ENCODE measurements at places on chromosomes 5 and 9. TPM values are rescaled to one million over a fixed set of nuclear protein-coding genes. Genes with fewer than 3 reads are reported as not detected.
A peak's percentile ranks its signal among the peaks of the same experiment; 100 is the strongest.

DNA sequence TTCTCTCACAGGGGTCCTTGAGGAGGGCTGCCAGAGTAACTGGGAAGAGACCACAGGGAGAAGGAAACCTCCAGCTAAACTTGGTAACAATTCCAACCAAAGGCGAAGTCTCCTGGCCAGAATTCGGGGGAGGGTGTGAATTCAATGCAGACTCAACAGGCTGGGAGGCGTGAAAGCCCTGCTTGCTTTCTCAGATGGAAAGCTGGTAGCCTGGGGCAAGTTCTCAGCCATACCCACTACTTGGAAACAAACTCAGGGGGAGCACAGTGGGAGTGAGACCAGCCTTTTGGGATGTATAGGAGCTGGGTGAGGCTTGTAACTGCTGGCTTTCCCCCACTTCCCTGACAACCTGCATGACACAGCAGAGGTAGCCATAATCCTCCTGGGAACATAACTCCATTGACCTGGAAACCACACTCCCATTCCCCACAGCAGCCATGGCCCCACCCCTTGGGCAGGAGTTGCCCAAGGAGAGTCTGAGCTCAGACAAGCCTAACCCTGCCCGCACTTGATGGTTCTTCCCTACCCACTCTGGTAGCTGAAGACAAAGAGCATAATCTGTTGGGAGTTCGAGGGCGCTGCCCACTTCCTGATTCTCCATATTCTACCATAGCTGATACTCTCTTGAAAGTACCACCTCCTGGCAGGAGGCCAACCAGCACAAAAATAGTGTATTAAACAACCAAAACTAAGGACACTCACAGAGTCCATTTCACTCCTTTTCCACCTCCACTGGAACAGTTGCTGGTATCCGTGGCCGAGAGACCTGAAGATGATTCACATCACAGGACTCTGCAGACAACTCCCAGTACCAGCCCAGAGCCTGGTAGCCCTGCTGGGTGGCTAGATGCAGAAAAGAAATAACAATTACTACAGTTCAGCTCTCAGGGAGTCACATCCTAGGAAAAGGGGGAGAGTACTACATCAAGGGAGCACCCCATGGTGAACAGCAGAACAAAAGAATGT is 123.8 kb downstream of the FAM170A start:
- H3K4me1 ChIP-seq: no peaks in the 10 kb centered on the region
- H3K4me3 ChIP-seq: no peak overlapping the region
- H3K27me3 ChIP-seq: no peaks in the 10 kb centered on the region
- no peaks in the 10 kb centered on the region for H3K36me3 ChIP-seq

- no peaks in the 10 kb centered on the region for H3K4me1 ChIP-seq
- H3K4me3 ChIP-seq: no peak overlapping the region
- H3K27me3 ChIP-seq: no peaks in the 10 kb centered on the region
These were observed 15.0 kb upstream of the TEX48 start for GRCh38 chr9:114696814-114697544.

DNA sequence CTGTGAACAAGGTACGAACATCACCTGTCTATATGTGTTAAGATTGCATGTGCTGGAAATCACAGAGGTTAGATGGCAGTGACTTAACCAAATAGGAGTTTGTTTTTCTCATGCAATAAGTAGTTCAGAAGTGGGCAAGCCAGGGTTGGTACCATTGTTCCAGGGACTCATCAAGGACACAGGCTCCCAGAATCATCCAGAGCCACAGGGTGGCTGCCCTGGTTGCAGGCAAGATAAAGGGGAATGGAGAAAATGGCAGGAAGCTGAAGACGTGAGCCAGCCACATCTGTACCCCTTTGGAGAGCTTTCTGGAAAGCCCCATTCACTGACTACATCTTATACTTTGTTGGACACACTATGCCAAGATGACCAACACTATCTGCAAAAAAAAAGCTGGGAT is 126.0 kb upstream of the IL12B start:
- H3K27me3 ChIP-seq: peaks cover 9% of the 10 kb centered on the region
- DNase-seq: no peak
- no peaks in the 10 kb centered on the region for H3K4me1 ChIP-seq
- H3K36me3 ChIP-seq: no peaks in the 10 kb centered on the region
- no peak overlapping the region for H3K4me3 ChIP-seq
- no peak overlapping the region for H3K27ac ChIP-seq

- DNase-seq: no peak
- H3K27ac ChIP-seq: no peak overlapping the region
- H3K4me3 ChIP-seq: no peak overlapping the region
- H3K36me3 ChIP-seq: no peaks in the 10 kb centered on the region
- H3K4me1 ChIP-seq: no peaks in the 10 kb centered on the region
- H3K27me3 ChIP-seq: no peaks in the 10 kb centered on the region
These were observed 30.6 kb upstream of the TLE1 start for GRCh38 chr9:81719972-81720371.

- H3K27ac ChIP-seq: no peak within 1 kb of the TSS
- no peaks in the 10 kb centered on the region for H3K4me1 ChIP-seq
- H3K27me3 ChIP-seq: no peaks in the 10 kb centered on the region
- peak within 1 kb of the TSS; percentile 38 for H3K4me3 ChIP-seq
- no peaks in the 10 kb centered on the region for H3K36me3 ChIP-seq
- DNase-seq: no peak
These were observed at the start of gene CCDC152 for GRCh38 chr5:42756606-42757601. CCDC152 (plus strand) TSS chr5:42756818; CDS start chr5:42759122, 2,304 bp downstream.

The SLCO4C1 gene
- 0.73 TPM for total RNA-seq

DNA sequence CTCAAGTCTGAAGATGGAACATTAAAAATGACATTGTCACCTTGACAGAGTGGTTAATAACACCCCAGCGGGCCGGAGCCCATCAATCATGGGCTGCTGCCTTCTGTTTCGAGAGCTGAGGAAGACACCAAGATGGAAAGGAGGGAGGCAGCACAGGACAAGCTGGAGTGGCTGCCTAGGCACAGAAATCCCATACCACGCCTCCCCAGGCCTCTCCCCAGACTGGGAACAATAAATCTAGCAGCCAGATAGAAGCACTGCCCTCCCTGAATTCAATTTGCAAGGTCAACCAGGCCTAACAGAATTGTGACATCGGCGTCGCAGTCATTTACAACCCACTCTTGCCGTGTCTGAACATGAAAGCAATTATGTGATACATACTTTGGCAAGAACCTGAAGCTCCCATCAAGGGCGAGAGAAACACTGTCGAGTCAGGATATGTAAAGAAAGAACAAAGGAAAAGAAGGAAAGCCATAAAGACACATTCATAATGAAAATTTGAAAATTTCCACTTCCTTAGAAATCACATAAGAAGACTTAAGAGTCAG is 35.4 kb upstream of the ZNF354A start:
- no peaks in the 10 kb centered on the region for H3K27me3 ChIP-seq
- no peaks in the 10 kb centered on the region for H3K4me1 ChIP-seq
- no peak overlapping the region for H3K27ac ChIP-seq
- DNase-seq: no peak

DNA sequence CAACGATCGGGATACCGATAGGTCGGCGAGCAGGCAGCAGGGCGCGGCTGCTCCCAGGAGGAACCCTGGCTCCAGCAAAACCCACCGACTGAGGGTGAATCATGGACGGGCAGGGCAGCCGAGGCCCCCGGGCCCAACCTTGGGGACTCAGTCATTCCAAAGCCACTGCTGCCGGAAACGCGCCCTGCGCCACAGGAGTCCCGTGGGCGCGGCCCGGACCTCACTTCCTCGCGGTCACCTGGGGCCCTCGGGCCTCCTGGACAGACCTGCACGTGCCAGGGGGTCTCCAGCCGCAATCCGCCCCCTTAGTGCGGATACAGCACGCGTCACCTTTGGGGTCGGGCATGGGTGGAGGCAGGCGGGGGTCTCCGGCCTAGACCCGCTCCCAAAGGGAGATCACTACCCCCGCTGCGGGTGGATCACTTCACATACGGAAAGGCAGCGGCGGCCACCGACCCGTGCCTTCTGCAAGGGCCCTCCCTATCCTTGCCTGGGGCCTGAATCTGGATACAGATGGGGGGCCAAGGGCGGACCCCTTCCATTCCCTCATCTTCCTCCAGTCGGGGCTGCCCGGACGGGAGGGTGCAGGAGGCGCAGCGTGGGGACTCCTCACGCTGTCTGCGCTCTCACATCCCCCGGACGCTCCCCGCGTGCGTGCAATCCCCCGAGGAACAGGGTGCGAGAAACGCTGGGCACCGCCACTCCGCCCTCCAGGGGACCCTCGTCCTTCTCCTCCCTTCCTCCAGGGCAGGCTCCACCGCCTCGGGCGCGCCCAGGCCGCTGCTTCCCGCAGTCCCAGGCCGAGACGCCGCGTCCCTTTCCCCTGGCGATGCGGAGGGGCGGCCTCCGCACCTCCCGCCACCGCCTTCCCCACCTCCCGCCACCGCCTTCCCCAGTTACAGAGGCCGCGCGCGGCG is 586 bp downstream of the TXN start:
- no peaks in the 10 kb centered on the region for H3K27me3 ChIP-seq
- peaks cover 9% of the 10 kb centered on the region for H3K4me1 ChIP-seq
- H3K27ac ChIP-seq: peak overlapping the region; percentile 96
- DNase-seq: peak; percentile 72
- no peaks in the 10 kb centered on the region for H3K36me3 ChIP-seq

- H3K27ac ChIP-seq: no peak overlapping the region
These were observed 4.9 kb downstream of the TRAF1 start for GRCh38 chr9:120921661-120922181.

DNA sequence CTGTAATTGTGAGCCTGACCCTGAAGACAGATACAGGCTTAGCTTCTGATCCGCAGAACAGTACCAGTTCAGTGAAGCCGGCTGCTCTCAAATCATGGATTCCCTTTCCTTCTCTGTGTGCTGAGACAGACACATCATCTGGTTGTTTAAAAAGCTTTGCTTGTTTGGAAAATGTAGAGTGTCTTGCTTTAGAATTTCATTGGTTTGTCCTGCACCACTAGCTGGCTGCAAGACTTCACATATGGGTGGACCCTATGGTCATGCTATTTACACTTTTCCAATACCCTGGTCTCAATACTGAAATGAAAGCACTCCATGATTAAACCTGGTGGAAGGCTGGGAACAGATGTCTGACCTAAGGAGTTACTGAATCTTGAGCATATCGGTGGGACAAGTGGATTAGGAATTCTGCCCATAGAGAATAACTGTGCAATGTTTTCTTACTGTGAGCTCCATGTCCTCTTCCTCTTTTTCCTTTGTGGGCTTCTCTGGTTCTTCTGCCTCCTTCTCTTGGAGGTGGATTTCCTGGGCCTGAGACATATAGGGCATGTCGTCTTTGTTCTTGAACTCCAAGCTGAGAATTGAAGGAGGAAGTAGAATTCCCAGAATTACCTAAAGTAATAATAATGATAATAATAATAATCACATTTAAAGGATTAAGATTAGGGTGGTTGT is 201.1 kb upstream of the KLF9 start:
- DNase-seq: no peak
- no peaks in the 10 kb centered on the region for H3K36me3 ChIP-seq
- H3K27ac ChIP-seq: no peak overlapping the region

DNA sequence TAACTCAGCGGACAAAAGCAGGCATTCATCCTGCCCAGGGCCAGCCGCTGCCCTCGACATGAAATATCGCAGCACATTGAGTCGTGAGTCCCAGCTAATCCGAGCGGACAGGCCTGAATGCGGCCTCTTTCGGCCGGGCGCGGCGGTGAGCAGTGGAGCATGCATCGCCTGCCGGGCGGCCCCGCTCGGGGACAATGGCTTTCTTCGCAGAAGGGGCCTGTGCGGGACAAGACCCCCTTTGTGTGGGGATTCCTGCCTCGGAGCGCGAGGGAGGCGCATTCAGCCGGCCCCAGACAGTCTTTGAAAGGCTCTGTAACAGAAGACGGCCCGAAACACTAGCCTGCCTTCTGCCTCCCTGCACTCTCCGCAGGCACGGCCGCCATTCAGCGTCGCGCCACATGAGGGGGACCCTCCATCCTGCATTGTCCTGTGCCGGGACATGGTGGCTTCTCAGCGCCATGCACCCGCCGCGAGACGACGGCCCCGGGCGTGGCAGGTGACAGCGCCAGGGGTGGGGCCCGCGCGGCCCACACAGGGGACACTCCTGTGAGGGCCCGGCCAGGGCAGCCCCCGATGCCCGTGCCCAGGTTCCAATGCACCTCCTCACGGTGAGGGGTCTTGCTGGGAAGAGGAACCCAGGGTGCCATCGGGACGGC is 52.0 kb downstream of the EXD3 start:
- no peaks in the 10 kb centered on the region for H3K27me3 ChIP-seq
- no peaks in the 10 kb centered on the region for H3K36me3 ChIP-seq
- H3K27ac ChIP-seq: no peak overlapping the region
- H3K4me1 ChIP-seq: no peaks in the 10 kb centered on the region

DNA sequence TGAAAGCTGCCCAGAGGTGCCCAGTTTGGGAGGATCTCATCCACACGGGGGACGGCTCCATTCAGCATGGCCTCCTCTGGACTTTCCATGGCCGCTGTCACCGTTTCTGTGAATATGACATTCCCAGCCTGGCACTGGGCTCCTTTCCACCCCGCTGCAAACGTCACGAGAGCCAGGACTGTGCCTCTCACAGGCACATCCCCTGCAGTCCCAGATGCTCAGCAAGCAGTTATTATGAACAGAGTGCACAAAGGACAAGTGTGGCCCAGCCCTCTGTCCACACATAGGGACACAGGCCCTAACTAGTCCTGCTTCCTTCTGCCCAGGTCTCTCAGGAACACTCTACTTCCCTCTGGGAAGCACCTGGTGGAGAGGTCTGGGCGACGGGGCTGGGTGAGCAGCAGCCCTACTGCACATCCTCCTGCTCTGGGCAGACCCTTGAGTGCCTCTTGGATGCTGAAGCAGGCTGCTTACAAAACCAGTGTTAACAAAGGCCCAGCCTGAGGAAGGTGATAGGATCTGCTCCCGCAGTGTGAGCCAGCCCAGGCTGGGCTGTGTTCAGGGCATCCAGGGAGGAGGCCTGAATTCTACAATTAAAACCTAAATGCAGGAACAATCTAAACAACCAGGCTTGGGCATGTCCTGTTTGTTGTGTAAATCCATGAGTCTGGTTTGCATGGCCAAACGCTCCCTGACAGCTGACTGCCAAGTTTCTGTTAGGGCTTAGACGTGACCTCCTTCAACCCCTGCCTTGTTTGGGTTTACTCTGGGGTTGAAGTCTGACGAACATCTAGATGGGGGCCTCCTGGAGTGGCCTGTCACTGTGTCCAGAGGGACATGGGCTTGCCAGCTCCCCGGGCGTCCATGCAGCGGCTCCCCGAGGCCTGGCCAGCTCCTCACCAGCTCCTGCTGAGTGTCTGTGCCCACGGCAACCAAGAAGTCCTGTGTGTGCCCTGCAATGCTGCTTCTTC is 269.8 kb downstream of the GADD45G start:
- no peaks in the 10 kb centered on the region for H3K4me1 ChIP-seq
- no peaks in the 10 kb centered on the region for H3K36me3 ChIP-seq
- no peaks in the 10 kb centered on the region for H3K27me3 ChIP-seq
- no peak overlapping the region for H3K4me3 ChIP-seq

All from breast epithelium (tissue), 4 donors.